RWPE1 (cell line): ENCODE measurements at places on chromosomes 12 and 14.

- no peak for DNase-seq
Measured at GRCh38 chr12:8899830-8900229, 14.5 kb upstream of the PHC1 start.

DNA sequence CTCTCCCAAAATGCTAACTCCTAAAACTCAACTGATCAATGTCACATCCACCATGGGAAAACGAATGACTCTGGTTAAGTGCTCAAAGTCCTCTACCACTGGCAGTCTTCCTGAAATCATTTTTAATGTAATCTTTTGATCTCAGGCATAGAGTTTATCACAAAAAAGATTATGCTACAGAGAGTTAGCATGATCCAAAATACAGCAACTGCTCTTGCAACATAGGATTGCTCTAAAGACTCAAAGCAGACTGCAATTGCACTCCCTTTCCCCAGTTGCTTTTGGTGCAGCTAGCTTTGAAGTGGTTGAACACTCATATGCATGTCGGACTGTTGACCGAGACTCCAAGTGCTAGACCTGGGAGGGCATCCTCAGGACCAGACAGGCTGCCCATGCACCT is 109.3 kb downstream of the C12orf42 start:
- DNase-seq, result no peak

GRCh38 chr12:105721051-105721825 is 390.7 kb downstream of the C12orf75 start:
- no peak for DNase-seq

GRCh38 chr14:51328064-51328771 is 88.2 kb downstream of the TMX1 start:
- DNase-seq, result no peak

GRCh38 chr14:38868399-38869290 is 234.4 kb downstream of the SEC23A start:
- DNase-seq, result no peak

DNA sequence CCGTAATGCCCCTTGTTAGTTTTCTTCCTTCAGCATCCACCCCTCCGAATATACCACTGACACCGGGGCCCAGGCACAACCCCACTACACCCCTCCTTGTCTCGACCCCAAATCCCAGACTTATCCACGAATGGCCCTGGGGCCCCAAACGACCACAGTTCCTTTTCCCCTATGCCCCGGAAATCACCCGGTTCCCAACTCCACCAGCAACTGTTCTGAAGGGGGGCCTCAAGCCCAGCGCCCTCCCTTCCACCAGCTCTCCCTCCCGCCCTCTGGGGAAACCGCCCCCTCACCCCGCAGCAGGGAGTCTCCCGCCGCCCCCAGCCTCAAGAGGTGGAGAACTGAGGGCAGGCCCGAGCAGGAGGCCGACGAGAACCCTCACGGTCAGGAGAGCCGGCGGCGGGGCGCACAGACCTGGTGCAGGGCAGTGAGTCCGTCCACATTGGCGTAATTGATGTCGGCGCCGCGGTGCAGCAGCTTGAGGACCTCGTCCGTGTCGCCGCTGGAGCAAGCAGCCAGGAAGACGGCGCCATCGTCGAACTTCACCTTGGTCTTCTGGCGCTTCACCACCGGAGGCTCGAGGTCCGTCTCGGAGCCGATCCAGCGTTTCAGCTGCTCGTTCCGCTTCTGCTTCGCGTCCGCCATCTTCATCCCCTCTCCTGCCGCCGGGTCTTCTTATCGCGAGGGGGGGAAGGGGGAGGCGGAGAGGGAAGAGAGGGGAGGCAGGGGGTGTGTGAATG is 446 bp downstream of the PPP1R12A start:
- DNase-seq, result peak; percentile 24

GRCh38 chr12:106907411-106907810 is 48.3 kb upstream of the TMEM263 start:
- DNase-seq, result no peak

- no peak for DNase-seq
Measured at GRCh38 chr12:78177298-78177697, 346.6 kb downstream of the NAV3 start.

GRCh38 chr14:105418269-105419194 is 1.1 kb upstream of the MTA1 start:
- no peak for DNase-seq

GRCh38 chr14:100374876-100375265 is 51.7 kb downstream of the SLC25A47 start:
- no peak for DNase-seq

DNA sequence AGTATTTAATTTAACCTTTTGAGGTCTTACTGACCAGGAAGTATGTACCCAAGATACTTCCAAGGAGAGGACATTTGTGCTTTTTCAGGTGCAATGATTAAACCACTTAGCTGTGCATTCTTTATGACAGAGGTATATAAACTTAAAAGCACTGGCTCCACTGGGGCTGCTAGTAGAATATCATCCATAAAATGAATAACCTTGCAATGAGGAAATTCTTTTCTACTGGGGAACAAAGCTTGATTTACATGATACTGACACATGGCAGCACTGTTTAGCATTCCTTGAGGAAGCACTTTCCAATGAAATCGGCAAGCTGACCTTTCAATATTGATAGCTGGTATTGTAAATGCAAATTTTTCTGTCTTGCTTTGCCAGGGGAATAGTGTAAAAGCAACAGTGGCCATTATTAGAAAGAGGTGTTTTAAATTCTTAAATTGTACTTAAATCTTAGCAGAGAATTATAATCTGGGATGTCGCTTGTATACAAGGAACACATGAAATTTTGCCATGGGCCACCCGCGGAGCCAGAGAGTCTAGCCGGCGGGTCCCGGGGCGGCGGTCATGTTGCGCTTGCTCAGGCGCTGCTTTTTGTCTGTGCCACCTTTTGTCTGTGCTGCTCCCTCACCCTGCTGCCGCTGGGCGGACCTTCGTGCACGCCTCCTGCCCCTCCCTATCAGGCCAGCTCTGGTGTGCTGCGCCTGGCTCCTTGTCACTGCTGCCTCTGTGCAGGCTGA is 20.9 kb upstream of the BLTP3B start:
- DNase-seq, result peak; percentile 80
